Occipital lobe (tissue), 3 donors: ENCODE measurements at places on chromosomes 4 and X.

DNA sequence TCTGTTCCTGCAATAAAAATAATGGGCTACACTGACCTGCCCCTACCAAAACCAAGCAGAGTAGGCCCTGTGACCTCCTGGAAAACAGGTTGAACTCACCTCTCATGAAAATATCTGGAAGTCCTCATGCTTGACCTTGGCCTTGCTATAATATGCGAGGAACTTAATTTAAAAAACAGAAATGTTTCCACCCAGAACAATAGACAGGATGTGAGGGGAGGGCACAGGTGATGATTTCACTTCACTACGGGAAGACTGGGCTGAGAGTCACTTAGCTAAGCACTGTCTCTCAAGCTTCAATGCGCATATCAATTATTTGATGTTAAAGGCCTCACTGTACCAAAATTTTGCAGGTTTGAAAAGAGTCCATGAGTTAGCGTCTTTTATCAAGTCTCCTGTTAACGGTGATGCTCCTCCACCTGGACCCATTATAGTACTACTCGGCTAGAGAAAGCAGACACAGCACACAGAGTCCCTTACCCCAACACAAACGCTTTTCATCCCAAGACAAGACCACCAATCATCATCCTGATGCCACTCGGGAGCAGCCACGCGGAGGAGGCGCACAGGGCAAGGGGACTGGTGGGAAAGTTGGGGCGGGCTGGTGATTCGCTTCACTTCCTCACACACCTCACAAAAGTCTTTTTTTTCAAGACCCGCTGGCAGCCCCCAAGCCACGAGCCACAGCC, 25.9 kb downstream of the ZNF721 start:
- DNase-seq: no peak

DNA sequence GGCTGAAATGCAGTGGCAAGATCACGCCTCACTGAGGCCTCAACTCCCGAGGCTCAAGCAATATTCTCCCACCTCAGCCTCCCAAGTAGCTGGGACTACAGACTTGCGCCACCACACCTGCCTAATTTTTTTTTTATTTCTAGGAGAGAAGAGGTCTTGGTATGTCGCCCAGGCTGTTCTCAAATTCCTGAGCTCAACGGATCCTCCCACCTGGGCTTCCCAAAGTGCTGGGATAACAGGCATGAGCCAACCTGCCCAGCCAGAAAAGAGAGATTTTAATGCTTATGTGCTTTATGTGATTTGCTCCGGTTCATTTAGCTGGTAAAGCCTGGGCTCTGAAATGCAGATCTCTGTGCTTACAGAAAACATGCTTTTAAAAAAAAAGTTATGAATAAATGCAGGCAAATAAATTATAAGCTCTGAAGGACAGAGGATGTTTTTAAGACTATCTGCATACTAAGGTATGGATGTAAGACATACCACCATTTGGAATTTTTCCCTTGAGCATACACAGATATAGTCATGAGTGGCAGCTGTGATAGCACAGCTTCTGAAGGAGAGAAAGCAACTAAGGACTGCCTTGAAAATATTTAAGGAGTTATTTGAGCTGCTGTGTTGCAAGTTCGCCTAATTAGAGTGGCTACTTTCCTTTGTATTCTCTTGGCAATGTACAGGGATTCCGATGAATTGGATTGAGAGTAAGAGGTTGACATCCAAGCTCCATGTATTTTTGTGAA, 13.8 kb downstream of the GUCY1B1 start:
- no peak for DNase-seq

DNA sequence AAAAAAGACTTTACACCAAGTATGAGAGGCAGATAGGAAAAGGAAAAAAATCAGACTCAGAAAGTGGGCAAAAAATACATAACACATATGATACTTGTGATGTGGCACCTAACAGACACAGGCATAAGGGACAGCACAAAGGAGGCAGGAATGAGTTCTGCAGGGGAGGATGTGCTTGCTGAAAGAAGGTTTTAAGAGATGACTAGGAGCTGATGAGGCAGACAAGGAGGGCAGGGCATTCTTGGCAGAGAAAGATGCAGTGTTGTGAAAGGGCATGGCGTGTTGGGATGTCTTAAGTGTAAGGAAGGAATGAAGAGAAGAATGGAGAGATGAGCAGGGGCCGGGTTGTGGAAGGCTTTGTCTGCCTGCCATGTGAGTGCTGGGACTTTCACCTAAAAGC, 49.7 kb upstream of the TMEM154 start:
- DNase-seq: no peak

DNA sequence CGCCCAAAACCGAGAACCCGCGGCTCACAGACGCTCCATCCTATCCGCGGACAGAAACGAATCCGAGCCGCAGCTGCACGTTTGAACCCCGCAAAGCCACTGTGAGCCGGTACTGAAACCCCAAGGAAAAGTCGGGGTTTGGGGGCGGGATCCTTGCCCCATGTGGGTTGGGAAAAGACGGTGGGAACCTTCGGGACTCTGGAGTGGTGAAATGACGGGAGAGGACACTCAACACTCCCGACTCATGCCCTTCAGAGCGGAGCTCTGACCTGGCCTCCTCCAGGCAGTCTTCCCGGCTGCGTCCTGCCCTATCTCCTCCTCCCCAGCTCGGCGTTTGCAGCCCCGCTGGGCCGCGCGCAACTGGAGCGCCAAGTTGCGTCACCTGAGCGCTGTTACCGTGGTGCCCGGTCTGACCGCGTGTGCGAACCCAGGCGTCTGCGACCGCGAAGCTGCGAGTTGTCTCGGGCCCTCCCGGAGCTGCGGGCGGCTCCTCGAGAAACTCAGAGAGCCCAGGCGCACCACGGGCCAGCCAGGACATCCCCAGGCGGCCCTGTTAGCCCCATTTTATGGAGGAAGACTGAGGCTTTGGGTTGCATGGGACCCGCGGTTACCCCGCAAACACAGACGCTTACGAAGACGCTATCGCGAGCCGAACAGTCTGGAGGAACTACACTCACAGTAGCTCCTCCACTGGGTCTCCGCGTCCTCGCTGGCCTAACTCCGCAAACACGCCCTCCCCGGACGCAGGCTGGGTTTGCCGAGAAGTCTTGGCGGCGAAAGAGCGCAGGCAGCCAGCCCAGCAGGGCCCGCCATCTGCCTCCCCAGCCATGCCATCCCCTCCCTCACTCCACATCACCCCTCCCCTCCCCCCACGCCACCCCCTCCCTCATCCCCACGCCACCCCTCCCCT, 20.3 kb upstream of the HMX1 start:
- no peak for DNase-seq
